ENCODE measurements at places on chromosomes 13 and 19.
A peak's percentile ranks its signal among the peaks of the same experiment; 100 is the strongest.

GRCh38 chr13:52345048-52345447, 60.9 kb downstream of the THSD1 start:
- no peak for DNase-seq

GRCh38 chr13:22238269-22238668, 567.4 kb downstream of the FGF9 start:
- DNase-seq, result no peak

GRCh38 chr13:75405976-75406703, 75.8 kb downstream of the TBC1D4 start:
- no peak for DNase-seq

DNA sequence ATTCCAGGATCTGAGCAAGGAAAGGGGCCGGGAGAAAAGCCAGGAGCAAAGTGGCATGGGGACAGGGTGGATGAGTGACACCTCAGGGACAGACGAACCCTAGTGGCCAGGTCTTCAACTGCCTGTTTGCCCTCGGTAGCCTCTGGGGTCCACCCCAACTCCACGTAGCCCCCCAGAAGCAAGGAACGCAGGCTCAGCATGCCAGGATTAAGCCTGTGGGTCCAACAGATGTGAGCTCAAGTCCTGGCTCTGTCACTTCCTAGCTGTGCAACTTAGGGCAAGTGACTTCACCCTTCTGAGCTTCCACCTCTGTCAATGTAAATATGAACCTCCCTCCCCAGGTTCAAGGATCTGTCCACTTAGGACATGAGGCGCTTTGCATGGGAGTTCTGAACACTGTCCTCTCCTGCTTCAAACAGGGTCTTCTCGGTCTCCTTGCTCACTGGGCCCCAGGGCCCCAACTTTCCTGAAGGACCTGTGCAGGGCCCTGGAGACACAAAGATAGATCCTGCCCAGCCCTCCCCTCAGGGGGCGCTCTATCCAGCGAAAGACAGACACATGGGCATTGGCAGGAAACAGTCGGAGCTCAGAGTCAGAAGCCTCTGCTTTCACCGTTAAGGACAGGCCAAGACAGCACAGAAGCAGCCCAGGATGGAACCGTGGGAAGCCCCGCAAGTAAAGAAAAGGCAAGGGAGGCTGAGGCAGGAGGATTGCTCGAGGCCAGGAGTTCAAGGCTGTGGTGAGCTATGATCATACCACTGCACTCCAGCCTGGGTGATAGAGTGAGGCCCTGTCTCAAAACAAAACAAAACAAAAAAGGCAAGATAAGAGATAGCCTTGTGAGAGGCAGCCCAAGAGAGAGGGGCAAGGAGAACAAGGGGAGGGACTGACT, 13.2 kb downstream of the SYDE1 start:
- DNase-seq, result no peak

GRCh38 chr13:113057084-113057483, 48.5 kb upstream of the F7 start:
- no peak for DNase-seq

DNA sequence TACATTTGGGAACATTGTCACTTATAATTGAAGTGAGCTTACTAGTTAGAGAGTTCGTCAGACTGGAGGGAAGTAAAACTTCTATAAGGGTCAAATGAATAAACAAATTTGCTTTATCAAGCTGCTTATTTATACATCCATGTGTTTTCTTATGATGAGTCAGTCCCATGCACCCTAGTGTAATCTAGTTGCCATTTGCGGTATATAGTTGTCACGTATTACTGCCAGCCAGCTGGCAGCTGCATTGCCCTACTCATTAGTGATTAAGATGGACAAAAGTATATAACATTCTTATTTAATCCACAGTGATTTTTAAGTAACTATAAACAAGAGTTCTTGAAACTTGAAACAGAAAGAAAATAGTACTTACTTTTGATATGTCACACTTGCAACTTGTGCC, 182.4 kb downstream of the GPC6 start:
- no peak for DNase-seq

- no peak for DNase-seq
Observed at GRCh38 chr13:30115257-30115600, 192.1 kb downstream of the KATNAL1 start.

GRCh38 chr13:38135592-38135991, 214.1 kb upstream of the UFM1 start:
- DNase-seq, result no peak

DNA sequence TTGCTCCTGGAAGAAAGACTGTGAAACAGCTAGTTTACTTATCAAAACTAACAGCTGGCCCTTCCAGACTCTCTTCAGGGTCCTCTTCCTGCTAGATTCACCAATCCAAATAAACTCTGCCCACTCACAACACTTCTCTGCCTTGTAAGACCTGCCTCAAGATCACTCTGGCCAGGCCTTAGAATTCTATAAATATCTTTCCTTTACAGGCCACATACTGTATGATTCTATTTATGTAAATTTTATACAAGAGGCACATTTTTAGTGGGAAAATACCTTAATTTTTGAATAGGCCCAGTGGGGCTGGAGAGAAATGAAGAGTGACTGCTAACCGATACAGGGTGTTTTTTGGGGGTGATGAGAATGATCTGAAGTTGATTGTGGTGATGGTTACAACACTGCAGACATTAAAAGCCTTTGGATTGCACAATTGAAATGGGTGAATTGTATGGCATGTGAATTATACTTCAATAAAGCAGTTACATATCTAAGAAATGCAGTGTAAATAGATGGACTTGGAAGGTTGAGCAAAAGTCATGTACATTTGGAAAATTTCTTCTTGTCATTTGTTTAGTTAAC, 141.8 kb downstream of the GPC5 start:
- DNase-seq, result no peak

DNA sequence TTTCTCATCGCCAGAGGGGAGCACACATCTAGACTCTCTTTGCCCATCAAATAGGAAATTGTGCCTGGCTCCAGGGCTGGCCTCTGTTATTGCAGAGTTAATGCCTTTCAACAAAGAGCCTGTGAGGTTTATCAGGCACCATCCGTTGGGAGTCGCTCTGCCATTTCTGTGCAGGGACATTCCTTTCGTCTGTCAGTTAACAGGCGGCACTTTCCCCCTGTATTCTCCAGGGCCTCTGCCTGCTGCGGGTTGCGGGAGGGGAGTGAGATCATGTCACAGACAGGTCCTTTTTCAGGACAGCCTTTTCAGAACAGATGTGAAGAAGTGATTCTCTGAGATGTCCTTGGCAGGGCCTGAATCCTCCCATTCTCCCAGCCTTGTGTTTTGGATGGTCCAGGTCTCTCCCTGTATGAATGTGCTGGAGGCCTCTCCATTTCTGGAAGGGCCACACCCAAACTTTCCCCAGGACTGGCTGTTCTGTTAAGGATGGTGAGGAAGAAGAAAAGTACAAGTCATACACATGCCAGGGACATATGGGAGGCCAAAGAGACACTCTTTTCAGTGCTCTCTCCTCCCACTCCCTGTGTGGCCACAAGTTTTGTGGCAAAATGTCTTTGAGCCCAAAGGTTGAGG, 14.9 kb downstream of the SERP2 start:
- no peak for DNase-seq

GRCh38 chr13:112451512-112452379, 75.6 kb downstream of the SPACA7 start:
- no peak for DNase-seq

- peak; percentile 12 for DNase-seq
Observed at GRCh38 chr19:37905946-37906868, at the start of gene WDR87. WDR87 (minus strand) TSS chr19:37906594; CDS start chr19:37898239, 8,355 bp downstream.

DNA sequence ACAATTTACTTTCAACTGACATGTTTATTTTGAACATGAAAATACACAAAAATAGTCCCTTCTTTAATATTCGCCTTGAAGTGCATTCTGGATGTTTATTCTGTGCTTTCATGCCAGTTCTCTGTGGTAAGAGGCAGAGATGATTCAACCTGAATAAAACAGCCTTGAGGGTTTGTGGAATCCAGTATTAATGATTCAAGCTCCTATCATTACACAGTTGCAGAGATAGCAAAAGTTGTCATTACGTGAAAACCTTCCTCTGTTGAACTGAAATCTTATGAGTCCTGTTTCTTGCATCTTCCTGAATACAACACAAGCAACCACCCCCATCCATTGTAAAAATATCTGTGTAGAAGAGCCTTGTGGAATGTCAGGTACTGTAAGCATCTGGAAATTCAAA, 142.3 kb upstream of the HTR2A start:
- DNase-seq, result no peak

GRCh38 chr19:4624301-4624700, 15.0 kb upstream of the TNFAIP8L1 start:
- no peak for DNase-seq

DNA sequence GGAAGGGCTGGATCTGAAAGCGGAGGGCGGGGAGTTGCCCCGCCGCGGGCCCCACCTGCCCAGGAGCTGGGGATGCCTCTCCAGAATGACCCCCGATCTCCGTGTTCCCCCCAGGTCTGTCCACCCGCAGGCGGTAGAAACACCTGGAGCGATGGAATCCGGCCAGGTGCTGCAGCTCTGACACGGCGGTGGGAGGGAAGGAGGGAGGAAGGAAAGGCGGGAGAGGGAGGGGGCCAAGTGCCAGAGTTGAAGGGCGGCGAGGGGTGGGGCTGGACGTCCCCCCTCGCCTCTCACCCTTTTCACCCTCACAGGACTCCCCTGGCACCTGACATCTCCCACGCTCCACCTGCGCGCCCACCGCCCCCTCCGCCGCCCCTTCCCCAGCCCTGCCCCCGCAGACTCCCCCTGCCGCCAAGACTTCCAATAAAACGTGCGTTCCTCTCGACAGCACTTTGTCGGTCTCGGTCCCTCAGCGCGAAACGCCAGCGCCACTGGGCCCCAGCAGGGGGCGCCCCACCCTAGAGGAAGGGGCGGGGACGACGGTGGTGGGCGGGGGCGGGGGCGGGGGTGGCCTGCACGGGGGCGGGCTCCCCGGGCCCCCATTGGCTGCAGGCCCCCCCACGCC, 337 bp upstream of the FXYD7 start:
- DNase-seq, result peak; percentile 74

- DNase-seq, result no peak
Observed at GRCh38 chr19:15859187-15859586, 38.7 kb downstream of the CYP4F2 start.

- DNase-seq, result no peak
Observed at GRCh38 chr13:29497137-29497654, 98.3 kb downstream of the SLC7A1 start.

- DNase-seq, result no peak
Observed at GRCh38 chr13:83839146-83839545, 43.1 kb downstream of the SLITRK1 start.

- no peak for DNase-seq
Observed at GRCh38 chr13:85650613-85651012, 148.6 kb downstream of the SLITRK6 start.

DNA sequence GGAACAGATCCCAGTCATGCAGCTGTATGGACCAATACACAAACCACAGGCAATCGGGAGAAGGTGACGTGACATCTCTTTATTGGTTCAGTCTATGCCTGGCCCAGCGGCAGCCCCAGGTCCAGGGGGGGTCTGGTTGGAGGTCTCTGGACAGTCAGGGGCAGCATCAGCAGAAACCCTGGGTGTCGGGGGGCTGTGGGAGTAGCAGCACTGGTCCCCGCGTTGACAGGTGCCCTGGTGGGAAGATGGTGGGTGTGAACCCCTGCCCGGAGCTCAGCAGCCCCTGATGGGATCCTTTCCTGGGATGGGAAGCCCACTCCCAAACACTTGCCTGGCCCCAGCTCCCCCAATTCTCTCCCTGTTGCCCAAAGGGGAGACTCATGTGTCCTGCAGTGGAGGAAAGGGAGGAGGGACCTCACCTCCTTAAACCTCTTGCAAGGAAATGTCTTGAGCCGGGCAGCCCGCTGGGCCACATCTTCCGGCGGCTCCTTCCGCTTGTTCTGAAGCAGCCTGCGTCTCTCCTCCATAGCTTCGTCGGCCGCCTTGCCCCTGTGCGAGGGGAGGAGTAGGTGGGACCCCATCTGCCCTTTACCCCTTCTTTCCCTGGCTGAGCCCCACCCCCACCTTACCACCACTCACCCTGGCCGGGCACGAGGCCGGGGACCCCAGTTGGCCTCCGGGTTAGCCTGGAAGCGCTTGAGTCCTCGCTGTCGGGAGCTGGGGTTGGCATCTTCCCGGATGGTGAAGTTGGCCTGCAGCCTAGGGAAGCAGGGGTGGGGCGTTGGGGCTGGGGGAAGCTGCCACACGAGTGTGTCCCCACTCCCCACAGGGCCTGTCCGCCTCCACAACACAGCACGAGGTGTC, 2.4 kb upstream of the LYL1 start:
- DNase-seq, result no peak

DNA sequence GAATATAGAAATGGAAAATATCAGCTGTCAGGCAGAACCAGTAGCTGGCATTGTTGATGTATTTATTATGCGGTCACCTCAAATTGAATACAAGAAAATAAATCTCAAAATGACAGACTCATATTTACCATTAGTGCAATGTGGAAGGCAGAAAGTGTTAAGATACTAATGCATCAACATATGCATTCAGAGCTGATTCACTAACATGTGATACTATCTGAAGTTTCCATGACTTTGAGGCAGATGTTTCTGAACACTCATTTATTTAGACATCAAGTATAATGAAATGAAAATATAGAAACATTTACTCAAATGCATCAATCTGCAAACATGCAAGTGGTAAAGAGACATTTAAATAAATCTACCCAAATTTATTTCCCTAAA, 474.2 kb upstream of the SLC10A2 start:
- DNase-seq, result no peak

- no peak for DNase-seq
Observed at GRCh38 chr19:54173951-54174834, 1.2 kb upstream of the TMC4 start.

DNA sequence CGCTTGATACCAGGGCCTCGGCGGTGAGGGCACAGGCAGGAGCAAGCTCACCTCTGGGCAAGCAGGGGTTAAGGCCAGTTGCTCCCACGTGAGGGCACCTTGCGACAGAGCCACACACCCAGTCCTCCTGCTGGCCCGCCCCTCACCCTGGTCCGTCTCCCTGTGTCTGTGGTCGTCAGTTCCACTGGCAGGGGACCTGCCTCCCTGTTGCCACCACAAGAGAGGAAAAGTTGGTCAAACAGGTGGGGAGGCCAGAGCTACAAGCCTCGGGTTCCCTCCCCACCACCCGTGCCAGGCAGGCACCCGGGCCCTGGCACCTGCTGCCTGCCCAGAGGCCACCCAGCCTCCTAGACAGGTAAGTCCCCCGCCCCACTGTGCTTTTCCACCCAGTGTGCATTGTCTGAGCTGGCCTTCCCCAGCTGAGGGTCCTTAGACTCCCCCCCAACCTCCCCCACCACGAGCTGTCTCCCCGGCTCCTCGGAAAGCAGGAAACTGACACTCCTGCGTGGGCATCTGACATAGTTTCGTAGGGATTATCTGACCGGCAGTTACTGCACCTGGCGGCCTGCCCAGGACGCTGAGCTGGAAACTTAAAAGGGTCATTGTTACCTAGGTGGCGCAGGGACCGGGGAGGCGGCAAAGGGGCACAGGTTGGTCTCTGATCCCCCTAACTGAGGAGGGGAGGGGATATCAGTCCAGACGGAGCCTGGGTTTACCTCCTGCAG, at the start of gene TJP3:
TSS of gene TJP3 (plus strand) at position 178 of the 725 bp plus-strand sequence. CDS start 20,049 bp downstream, outside the sequence.
- DNase-seq, result no peak

Measured in activated CD8-positive, alpha-beta memory T cell treated with anti-CD3 and anti-CD28 coated beads for 1 hour (primary cell).